ENCODE measurements at places on chromosomes 2 and 18.

GRCh38 chr2:83725735-83726134 lies 733.3 kb downstream of the SUCLG1 start:
- no peak for DNase-seq

DNA sequence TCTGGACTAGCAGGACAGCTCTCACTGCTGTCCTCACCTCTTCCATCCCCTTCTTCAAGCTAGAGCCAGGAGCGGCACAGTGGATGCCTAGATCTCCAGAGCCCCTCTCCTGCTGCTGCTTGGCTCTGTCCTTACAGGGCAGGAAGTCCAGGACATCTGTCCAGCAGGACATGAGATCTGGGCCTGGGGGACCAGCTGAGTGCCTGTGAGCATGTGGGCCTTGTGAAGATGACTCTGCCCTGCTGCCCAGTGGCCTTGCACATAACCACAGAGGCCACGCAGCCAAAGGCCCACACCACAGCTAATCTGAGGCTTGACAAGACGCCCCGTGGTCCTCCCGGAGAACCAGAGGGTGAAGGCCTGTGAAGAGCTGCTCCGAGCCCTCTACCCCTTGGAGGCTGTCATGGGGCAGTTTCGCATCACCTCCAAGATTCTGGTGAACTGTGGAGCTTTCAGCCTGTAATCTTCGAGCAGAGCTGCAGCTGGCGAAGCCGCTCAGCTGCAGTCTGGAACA lies 516.7 kb upstream of the HS6ST1 start:
- DNase-seq: no peak

- DNase-seq: no peak
These were observed 27.5 kb upstream of the FAM237A start for GRCh38 chr2:206614811-206615210.

DNA sequence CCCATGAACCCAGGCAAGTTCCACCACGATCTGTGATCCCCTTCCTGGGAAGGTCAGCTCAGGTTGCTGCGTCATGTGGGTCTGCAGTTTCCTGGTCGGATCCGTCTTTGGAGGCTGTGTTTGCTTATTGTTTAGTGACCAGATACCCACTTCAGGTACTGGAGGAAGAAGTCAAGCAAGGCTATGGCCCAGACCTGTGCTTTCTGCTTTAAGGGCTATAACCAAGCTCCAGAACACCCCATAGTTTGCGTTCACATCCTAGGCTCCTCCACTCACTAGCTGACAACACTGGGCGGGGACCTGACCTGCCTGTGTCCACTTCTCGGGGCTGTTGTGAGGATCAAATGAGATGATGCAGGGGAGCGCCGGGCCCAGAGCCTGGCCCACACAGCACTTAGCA lies 44.0 kb downstream of the MAL start:
- DNase-seq: no peak

GRCh38 chr2:185895828-185896693 lies 157.5 kb downstream of the FSIP2 start:
- DNase-seq: no peak

DNA sequence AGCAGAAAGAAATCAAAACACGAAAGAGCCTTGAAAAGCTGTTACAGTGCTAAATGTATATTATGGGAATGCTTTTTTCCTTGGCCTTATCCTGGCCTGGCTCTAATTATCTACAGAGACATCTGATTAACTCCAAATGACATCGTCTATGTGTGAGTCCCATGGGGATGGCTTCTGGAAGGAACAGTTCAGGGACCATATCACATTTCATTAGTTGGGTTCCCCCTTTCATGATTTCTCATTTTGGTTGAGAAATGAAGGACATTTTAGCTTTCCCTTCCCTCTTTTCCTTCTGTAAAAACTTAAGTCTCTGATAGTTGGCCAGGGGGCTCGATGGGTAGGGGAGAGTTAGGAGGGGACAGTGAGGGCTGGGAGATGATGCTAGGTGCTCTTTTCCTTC lies 116.7 kb downstream of the PRKCE start:
- DNase-seq: no peak

- no peak for DNase-seq
These were observed 386.2 kb upstream of the TNP1 start for GRCh38 chr2:217246108-217246507.

DNA sequence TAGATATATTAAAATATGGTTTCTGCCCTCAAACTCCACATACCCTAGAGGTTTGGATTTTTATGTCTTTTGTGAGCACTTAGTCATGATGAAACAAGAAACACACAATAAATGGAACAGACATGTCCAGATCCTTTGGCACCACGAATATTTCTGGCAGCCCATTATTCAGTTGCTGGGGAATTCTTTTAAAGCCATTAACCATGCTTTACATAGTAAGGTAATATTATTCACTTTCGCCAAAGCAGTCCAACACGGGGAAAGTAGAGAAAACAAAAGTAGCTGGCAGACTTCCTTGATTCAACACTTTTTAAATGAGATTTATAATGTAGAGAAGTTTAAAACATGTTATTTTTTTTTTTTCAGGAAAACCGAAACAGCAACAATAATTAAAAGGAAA lies 235.4 kb downstream of the PIEZO2 start:
- no peak for DNase-seq

DNA sequence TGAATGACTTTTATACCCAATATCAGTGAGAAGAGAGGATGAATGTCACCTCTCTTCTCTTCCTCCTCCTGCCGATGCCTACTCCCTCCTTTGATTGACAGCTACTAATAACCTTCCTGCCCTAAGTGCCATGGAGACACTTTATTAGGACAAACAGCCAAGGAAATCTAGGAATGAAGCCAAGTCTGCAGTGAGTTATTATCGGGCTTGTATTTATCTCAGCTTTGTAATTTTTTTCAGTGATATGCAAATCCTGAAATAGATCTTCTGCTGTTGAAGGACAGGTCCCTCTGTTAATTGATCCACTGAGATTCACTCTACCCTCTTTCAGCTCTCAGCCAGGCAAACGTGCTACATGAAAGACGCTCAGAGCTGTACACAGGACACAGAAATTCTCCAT lies 686.7 kb downstream of the TMEM182 start:
- no peak for DNase-seq

GRCh38 chr2:32516567-32516966 lies 111.3 kb upstream of the TTC27 start:
- DNase-seq: no peak

- no peak for DNase-seq
These were observed 90.5 kb upstream of the DDX18 start for GRCh38 chr2:117723888-117724434.

- DNase-seq: no peak
These were observed 429.1 kb downstream of the CBLN2 start for GRCh38 chr18:72114801-72115594.

GRCh38 chr2:207514451-207514850 lies 15.3 kb upstream of the CREB1 start:
- no peak for DNase-seq

GRCh38 chr2:62611854-62612253 lies 93.7 kb upstream of the EHBP1 start:
- DNase-seq: no peak

GRCh38 chr2:26561918-26562810 lies 79.0 kb downstream of the CIB4 start:
- no peak for DNase-seq

DNA sequence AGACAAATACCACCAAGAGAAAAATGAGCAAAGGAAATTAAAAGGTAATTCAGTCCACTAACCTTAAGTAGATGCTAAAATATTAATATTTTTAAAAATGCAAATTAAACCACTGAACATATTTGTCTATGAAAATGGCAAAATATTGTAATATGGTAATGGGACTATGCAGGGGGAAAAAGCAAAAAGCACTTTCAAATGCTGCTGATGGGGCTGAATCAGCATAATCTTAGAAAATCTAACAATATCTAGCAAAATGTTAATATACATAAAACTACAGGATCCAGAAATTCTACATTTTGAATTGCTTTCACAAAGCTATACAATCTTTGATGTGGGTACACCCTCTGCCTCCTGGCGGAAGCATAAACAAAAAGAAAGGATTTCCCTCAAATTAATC lies 86.9 kb upstream of the DTNB start:
- DNase-seq: no peak

GRCh38 chr18:2531751-2532150 lies 39.6 kb downstream of the METTL4 start:
- DNase-seq: no peak

DNA sequence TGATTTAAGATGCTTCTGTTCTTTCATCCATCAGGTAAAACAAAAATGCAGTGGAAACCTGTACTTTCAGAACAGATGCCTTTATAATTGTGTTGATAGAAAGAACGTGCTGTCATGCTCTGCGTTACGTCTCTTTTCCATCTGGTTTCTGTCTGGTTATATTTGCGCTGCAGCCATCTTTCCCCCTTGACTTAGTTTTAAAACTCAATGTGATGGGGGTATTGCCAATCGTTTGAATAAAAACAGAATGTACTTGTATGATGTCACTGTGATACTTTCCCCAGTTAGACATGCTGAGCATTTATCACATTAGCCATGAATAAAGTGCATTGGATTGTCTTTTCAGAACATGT lies 508.6 kb downstream of the ADCYAP1 start:
- no peak for DNase-seq

DNA sequence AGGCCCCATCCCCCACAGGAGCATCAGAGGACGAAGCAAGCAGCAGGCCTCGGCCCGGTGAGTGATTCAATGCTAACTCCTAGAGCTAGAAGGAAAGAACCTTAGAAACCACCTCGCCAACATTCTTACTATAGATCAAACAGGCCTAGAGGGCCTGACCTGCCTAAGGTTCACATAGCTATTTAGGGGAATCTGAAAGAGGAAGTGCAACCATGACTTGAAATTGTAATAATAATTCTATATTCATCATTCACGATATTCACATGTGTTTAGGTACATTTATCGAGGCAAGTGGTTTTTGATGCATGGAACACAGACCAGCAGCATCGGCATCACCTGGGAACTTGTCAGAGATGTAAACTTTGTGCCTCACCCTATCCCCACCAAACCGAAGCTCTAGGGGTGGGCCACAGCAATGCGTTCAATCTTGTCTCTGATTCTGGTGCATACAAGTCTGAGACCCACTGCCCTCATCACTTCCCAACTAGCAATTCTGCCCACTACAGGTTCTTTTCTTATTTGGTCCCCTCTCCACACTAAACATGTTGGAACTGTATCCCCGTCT lies 78.0 kb upstream of the DNMT3A start:
- no peak for DNase-seq

GRCh38 chr2:80351231-80351630 lies 46.7 kb upstream of the LRRTM1 start:
- no peak for DNase-seq

- no peak for DNase-seq
These were observed 20.0 kb upstream of the LANCL1 start for GRCh38 chr2:210496512-210496911.

DNA sequence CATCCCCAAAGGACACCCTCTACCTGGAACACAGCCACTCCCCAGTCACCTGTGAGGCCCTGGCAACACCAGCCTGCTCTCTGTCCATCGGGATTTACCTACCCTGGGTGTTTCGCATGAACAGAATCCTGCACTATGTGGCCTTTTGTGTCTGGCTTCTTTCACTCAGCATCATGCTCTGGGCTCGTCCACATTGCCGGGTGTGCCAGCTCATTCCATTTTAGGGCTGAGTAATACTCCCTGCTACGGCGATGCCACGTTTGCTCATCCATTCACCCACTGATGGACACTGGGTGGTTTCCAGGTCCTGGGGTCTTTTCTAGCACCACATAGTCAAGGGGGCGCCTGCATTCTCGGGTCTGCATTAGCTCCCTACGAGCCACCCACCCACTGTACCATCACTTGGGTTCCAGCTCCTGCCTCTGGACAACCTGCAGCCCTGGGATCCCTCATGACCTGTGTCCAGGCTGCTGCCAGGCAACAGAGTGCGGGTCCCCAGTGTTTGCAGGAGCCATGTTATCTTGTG lies 22.0 kb downstream of the KCNF1 start:
- no peak for DNase-seq

DNA sequence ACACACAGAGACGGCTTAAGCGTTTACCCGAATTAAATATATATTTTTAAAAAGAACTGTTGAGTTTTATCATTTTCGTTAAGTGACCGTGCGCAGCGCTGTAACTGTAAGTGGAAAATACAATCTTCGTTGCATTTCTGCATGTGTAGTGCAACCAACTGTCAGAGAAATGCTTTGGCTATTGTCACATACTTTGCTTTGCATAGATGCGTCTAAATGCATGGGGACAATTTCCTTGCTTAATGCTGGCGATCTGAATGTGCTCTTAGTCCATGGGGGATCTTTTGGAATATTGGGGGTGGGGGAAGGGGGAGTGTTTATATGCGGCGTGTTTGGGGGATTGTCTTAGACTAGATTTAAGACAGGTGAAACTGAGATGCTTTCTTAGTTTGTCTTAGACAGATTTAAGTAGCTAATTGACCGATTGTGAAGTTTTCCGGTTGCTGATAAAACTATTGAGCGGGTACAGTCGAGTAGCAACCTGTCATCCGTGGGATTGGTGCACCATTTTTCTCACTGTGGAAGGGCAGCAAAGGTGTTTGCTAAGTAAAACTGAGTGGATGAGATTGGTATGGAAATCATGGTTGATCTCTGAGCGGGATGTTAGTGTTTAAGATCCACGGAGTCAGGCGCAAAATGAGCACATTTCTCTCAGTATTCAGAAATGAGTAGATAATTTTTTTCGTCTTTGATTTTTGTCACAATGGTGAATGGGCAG lies 476 bp downstream of the VSNL1 start:
- no peak for DNase-seq

DNA sequence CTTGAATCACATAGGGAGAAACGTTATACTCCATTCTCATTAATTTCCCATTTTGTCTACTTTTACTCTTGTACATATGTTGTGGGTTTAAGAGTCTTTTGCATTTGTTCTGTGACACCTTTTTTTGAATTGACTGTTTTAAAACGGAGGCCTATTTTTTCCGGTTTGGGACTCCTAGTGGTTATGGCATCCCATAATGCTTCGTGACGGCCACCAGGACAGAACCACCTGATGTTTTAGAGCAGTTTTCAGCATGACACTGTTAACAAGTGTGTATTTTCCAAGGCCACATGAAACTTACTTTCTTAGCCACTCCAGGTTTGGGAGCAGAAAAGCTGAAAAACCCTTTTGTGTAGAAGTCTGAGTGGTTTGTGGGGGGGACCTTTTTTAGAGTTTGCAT lies 8.4 kb downstream of the SOX11 start:
- DNase-seq: no peak

DNA sequence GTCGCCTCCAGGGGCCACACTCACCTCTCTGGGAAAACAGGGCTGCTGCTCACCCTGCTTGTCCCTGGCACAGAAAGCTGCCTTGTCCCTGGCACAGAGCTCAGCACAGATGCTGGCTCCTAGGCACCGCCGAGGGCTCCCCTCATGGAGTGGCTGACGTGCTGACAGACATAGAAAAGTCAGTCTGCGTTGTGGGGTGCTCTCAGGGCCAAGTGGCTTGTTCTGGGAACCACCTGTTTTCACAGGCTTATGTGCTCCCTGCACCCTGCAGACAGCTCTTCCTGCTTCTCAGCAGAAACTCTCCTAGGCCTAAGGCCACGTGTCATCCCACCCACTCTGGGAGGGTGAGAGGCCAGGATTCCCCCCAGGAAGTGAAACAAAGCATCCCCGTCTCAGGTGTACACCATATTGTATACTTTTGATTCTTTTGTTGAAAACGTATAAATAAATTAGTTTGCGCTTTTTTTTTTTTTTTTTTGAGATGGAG lies 84.7 kb upstream of the TMEM200C start:
- DNase-seq: no peak

All from stimulated activated CD8-positive, alpha-beta memory T cell treated with anti-CD3 and anti-CD28 coated beads, Interleukin-7, amount 100 ng/mL, for 4 hours (primary cell).